ENCODE measurements at places on chromosomes 4 and X.

- no peak for DNase-seq
Measured at GRCh38 chr4:87932718-87933141, 42.8 kb upstream of the SPP1 start.

DNA sequence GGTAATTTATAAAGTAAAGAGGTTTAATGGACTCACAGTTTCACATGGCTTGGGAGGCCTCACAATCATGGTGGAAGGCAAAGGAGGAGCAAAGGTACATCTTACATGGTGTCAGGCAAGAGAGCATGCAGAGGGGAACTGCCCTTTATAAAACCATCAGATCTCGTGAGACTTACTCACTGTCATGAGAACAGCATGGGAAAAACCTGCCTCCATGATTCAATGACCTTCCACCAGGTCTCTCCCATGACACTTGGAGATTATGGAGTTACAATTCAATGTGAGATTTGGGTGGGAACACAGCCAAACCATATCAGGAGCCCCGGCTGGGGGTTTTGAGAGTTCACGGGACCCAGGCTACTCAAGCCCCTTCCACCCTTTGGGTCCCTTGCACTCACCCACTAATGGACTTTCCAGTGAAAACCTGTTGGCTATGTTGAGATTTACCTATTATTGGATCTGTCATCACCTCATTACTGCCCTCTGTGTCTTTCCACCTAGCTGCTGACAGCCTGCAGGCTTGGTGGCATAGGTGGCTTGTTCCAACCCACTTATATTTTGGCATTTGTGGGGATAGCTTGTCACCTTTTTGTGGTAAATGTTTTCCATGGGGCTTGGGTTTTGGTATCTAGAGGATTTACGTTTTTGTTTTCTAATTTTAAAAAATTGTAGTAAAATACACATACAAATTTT is 24.0 kb downstream of the IGFBP7 start:
- no peak for DNase-seq

GRCh38 chr4:111717921-111718320 is 427.3 kb upstream of the FAM241A start:
- no peak for DNase-seq

DNA sequence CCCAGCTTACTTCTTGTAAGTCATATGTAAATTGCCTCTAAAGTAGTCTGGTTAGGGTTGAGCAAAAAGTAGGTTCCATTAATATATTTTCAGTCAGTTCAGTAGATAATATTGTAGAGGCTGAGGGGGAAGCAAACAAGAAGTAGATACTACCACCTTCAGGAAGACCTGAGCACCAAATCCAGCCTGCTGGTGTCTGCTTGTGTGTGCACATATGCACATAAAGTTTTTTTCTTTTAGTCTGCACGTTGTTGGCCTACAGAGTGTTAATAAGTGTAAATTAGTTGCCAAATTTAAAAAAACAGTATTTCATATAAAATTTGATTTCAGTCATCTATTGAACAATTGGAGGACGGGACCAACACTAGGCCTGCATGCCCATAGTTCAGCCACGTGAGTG is 76.7 kb downstream of the CCKAR start:
- no peak for DNase-seq

DNA sequence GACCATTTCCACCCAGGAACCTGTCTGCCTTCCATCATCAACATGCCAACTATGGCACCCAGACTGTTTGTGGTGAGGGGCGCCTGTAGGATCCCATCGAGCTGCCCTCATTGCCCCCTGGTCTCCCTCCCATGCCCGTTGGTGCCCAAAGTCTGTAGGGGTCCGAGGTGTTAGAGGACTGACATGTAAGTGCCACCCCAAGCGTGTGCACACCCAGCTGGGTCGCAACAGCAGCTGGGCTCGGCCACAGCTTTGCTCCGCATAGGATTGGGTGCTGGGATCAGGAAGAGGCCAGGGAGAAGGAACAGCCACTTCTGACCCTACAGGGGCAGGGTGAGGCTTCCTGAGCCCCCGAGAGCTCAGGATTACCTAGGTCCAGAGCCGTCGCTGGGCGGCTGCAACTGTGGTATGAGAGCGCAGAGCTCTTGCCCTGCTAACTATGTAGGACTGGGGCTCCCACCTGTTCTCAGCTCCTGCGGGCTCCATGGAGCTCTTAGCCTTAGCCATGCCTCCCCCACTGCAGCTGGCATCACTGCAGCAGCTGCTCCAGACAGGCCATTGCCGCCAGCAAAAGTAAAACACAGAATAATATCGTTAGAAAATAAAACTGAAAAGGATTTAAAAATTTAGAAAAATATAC is 1160.3 kb downstream of the FSTL5 start:
- no peak for DNase-seq

DNA sequence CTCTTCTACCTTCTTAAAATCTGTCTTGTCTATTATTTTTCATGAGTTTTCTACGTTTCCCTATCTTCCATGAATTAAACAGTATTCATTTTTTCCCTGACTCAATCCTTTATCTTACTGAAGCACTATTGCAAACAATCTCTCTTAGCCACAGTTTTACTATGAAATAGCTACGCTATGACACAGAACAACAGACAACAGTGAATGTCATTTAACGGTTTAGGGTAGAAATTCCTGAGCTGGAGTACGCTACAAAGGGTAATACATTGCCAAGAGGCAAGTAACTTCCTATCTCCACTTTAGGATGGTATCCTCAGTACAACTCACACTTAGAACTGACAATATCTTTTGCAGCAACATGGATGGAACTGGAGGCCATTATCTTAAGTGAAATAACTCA is 552.6 kb downstream of the INPP4B start:
- DNase-seq: no peak

DNA sequence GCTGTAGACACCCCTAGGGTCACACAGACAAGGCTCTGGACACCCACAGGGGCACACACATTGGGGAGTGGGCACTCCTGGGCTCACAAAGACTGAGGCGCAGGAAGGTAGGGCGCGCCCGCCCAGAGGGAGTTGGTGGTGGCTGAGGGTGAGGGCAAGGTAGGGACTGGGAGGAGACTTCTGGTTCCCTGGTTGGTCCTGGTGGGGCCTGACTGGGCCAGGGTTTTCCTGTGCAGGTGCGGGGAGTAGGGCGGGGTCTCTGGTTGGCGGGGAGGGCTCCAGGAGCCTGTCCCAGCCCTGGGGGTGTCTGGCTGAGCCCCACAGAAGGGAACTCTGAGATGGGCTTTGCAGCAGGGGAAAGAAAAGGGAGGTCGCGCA is 6.7 kb upstream of the WAS start:
- DNase-seq: no peak

GRCh38 chr4:156182269-156182668 is 228.6 kb upstream of the CTSO start:
- DNase-seq: no peak

DNA sequence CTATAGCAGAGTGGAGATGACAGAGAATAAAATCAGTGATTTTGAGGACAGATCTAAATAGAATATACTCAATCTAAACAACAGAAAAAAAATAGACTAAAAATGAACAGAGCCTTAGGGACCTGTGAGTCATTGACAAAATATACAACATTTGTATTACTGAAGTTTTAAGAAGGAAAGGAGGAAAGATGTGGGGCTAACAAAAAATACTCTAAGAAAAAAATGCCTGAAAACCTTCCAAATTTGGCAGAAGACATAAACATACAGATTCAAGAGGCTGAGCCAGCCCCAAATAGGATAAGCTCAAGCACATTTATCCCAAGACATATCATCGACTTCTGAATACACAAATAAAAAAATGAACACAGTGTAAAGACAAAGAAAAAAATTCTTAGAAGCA is 123.6 kb upstream of the INTU start:
- DNase-seq: no peak

- DNase-seq: no peak
Measured at GRCh38 chr4:120508036-120508435, 414.5 kb downstream of the PRDM5 start.

DNA sequence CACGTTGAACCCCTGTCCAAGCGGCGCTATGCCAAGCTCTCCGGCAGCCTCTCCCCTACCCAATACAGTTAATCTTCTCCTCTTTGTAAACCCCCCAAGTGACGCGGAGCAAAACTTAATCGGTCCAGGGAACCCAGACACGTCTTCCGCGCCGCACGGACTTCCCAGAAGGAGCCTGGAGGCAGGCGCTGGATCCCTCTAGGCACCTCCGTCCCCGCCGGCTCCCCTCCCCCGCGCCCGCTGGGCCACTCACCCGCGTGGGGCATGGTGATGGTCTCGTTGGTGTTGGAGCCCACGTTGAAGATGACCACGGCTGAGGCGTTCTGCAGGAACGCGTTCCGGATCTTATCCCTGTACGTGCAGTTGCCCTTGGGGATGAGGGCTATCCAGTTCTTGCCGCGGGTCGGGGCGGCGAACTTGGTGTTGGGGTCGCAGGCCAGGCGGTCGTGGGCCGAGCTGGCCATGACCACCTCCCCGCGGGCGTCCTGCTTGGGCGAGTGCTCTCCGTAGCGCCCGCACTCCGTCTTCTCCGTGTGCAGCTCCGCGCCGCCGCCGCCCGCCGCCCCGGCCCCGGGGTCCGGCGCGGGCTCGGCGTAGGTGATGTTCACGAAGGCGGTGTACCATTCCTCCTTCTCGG is 1.1 kb downstream of the RNF150 start:
- DNase-seq: no peak

- DNase-seq: no peak
Measured at GRCh38 chrX:96081891-96082290, 602.8 kb upstream of the DIAPH2 start.
